ENCODE measurements at places on chromosomes 2 and 18. TPM values are rescaled to one million over a fixed set of nuclear protein-coding genes. Genes with fewer than 3 reads are reported as not detected.

DNA sequence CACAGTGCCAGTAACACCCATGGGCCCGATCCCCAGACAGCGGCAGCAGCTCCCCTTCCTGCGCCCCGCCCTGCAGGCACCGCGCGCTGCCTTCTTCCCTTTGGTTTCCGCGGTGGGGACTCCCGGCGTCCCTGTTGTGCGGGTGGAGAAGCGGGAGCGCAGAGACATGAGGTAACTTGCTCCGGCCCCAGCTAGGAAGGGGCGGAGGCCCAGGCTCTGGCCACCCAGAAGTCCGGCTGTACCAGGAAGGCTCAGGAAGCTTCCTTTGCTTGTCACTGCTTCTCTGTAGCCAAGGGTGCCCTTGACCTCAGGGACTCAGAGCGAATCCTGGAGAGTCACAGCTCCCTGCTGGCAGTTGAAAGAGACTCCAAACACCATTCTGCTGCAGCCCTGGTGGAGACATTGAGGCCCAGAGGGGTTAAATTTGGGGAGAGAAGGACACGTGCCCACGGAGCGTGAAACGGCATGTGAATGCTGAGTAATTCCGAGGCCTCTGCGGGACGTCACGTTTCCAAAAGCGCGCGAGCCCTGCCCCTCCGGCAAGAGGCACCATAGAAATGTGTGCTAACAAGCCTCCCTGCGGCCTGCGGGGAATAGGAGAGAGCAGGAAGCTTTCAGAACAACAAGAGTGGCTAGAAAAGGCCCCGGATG, 6.7 kb upstream of the ADCY3 start:
- H3K4me1 ChIP-seq: peaks cover 2% of the 10 kb centered on the region
- no peaks in the 10 kb centered on the region for H3K27me3 ChIP-seq
- H3K27ac ChIP-seq: peak overlapping the region; percentile 71
- DNase-seq: peak; percentile 80
- H3K4me3 ChIP-seq: peak overlapping the region; percentile 19
- no peaks in the 10 kb centered on the region for H3K36me3 ChIP-seq

DNA sequence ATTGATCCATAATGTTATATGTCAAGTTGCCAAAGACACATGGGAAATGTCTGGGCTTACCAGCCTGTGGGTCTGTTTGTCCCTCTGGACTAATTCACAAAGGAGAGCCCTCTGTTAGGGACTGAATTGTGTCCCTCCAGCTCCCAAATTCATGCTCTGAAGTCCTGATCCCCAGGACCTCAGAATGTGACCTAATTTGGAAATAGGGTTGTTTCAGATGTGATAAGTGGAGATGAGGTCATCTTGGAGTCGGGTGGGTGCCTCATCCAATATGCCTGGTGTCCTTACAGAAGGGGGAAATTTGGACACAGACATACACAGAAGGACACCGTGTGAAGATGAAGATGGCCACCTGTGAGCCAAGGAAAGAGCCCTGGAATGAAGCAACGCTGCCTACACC, 41.4 kb upstream of the ROCK2 start:
- no peaks in the 10 kb centered on the region for H3K27me3 ChIP-seq
- H3K4me3 ChIP-seq: no peak overlapping the region
- no peak for DNase-seq
- H3K4me1 ChIP-seq: no peaks in the 10 kb centered on the region

DNA sequence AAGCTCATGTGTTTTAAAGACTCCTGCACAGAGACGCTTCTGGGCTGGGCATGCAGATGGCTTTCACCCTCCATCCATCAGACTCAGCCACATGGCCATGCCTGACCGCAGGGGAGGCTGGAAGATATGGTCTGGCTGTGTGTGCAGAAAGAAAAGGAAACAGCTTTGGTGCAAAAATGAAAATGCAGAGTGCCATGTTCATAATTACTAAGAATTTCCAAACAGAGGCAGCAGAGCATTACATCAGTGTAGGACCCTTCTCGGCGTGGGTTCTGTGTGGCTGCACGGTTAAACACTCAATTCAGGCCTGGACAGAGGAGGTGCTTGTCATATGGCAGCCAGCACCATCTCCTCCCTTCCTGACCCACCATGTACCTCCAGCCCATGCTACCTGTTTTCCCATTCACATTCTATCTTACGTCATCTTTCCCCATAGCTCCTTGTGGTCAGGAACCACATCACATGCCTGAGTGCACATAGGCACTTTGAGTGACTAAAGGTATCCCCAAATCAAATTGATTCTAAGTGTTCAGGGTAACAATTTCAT, 200.3 kb upstream of the ID2 start:
- no peaks in the 10 kb centered on the region for H3K27me3 ChIP-seq
- H3K4me3 ChIP-seq: no peak overlapping the region
- H3K36me3 ChIP-seq: no peaks in the 10 kb centered on the region

DNA sequence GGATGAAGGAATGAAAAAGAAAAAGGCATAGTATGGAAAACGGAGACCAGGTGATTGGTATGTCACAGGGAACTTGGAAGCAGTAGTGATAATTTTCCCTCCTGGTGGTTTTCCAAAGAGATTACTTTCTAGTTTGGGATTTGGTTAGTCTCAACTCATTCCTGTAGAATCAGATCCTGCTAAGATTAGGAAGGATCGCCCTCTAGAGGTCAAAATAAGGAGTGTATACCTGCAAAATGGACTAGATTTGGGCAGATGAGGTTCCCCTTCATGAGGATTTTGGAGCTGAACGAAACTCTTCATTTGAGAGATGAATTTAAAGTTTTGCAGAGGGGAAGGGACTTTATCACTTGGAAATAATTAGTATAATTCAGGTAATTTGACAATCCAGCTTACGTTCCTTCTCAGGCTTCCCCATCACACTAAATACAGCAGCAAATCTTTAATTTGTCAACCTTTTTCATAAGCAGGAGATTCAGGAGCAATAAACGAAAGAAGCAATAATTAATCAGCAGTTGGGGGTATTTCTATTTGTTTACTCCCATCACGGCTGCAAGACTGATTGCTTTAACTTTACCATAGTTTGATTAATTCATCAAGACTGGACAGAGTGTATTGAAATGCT, 65.2 kb downstream of the CCDC195 start:
- H3K36me3 ChIP-seq: no peaks in the 10 kb centered on the region
- H3K27me3 ChIP-seq: no peaks in the 10 kb centered on the region
- no peak overlapping the region for H3K27ac ChIP-seq
- DNase-seq: no peak
- no peaks in the 10 kb centered on the region for H3K4me1 ChIP-seq

DNA sequence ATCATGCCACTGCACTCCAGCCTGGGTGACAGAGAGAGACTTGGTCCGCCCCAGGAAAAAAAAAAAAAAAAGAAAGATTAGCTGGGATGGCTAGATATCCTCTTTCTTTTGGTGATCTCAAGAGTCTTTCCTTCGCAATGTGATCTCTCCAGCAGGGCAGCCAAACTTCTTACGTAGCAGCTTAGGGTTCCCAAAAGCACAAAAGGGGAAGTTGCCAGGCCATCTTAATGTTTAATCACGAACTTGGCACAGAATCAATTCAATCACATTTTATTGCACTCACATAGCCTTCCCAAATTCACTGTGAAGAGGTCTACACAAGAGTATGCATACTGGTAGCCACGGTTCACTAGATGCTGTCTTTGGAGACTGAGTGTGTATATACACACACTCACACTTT, 53.1 kb downstream of the VIL1 start:
- no peaks in the 10 kb centered on the region for H3K27me3 ChIP-seq
- H3K27ac ChIP-seq: no peak overlapping the region
- no peaks in the 10 kb centered on the region for H3K4me1 ChIP-seq
- no peak for DNase-seq
- H3K4me3 ChIP-seq: no peak overlapping the region

DNA sequence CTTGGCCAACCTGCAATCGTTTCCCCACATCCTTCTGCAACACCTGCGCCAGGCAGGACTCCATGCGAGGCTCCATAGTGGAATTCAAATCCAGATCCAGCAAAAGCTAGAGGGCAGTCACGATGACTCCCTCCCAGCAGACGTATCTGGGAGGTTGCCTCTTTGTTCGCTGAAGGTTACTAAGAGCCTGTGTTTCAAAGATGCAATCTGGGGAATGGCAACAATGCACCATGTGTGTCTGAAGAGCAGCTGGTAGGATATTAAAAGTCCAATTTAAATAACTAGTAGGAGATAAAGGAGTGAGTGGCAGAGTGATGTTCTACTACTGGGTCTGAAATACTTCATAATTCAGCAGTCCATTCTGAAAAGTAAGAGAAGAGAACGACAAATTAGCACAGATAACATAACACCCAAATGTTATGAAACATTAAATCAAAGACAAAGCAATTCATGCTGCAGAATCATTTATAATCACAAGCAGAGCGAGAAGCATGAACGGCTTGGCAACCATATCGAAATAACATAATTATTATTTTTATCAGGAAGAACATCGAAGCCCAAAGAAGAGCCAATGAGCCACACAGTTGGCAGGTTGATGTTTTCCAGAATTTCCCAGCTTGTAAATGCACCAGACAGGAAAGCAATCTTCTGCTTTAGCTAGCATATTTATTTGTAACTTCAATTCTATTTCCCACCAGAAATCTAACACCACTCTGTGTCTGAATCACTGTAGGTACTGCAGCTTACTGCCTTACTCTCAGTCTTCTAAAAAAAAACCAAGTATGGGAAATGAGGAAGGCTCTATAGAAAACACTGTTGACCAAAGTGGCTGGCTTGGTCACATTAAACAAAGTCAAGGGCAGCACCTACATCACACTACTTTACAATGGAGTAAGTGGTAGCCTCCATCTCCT, 43.2 kb downstream of the CLASP1 start:
- peaks cover 10% of the 10 kb centered on the region for H3K4me1 ChIP-seq
- no peaks in the 10 kb centered on the region for H3K27me3 ChIP-seq
- no peak overlapping the region for H3K27ac ChIP-seq
- no peaks in the 10 kb centered on the region for H3K36me3 ChIP-seq
- no peak overlapping the region for H3K4me3 ChIP-seq

DNA sequence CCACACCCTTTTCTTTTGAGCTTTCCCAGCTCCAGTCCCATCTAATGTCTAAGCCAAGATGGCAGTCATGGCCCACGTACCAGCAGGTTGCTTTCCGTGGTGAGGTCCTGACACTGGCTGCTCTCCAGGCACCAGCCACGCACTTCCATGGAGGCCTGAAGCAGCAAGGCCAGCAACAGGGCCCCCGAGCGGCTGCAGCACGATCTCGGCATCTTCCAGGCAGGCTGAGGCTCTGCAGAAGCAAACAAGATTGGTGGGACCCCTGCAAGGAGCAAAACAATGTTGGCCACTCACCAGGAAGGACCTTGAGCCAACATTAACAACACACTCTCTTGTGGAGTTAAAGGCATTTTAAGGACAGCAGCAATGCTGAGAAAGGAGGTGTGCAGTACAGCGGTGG, 3.8 kb downstream of the POMC start:
- H3K4me3 ChIP-seq: no peak overlapping the region
- peaks cover 5% of the 10 kb centered on the region for H3K4me1 ChIP-seq
- no peaks in the 10 kb centered on the region for H3K27me3 ChIP-seq
- H3K27ac ChIP-seq: no peak overlapping the region

GRCh38 chr2:73290049-73290839, 3.1 kb downstream of the EGR4 start:
- DNase-seq: no peak
- H3K27me3 ChIP-seq: peaks cover 10% of the 10 kb centered on the region
- H3K4me1 ChIP-seq: peaks cover 10% of the 10 kb centered on the region

DNA sequence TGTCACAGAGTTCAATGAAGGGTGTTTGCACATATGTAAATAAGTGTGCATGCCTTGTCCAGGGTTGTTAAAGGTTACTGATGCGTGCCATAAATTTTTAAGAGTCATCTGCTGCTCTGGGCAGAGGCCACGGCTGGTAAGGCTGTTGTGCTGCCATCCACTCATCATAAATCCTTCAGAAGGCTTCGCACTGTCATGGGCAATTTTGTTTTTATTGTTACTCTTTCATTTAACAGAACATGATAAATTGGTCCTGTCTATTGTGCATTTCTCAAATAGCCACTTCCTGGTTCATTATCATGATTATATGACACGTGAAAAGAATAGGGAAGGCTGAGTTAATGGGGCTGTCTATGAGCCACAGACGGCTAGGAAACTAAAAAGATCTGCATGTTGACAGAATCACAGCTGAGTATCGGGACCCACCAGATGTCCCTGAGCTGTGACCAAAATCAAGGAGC, 634.3 kb upstream of the SOX11 start:
- H3K36me3 ChIP-seq: no peaks in the 10 kb centered on the region
- H3K4me3 ChIP-seq: no peak overlapping the region
- no peak overlapping the region for H3K27ac ChIP-seq
- H3K4me1 ChIP-seq: no peaks in the 10 kb centered on the region

GRCh38 chr2:190261851-190262250, 57.8 kb downstream of the HIBCH start:
- H3K4me1 ChIP-seq: no peaks in the 10 kb centered on the region
- H3K27me3 ChIP-seq: no peaks in the 10 kb centered on the region
- no peak overlapping the region for H3K27ac ChIP-seq
- H3K36me3 ChIP-seq: no peaks in the 10 kb centered on the region

DNA sequence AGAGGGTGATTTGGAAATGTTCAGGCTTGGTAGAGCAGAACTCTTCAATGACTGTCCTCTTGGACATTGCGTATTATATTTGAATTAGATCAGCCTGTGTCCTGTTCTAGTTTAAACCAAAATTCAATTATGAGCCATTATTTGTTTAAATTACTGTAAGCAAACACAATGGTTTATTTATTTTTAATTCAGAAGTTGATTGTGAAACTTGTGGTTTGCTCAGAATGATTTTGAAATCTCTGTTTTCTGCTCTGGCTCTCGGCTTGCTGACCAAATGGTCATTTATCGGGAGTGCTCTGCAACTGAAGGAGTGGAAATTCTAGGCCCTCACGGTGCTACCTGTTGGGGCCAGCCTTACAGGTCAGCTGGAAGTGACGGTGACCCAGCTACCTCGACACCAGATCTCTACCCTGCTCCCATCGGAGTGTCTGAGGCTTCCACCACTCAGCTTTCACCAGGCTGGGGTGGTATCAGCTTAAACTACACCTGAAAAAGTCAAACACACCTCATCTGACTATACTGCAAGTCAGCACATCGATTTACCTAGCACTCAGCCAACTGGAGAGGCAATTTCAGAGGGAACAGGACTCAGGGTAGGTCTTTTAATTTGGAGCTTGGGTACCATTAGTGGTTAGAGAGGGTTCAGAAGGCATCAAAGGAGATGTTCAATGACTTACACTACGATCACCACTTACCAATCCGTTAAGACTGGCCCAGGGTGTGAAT, 36.8 kb upstream of the GPD2 start:
- H3K27me3 ChIP-seq: no peaks in the 10 kb centered on the region
- no peak for DNase-seq
- no peaks in the 10 kb centered on the region for H3K36me3 ChIP-seq
- peak overlapping the region; percentile 53 for H3K4me3 ChIP-seq

- H3K36me3 ChIP-seq: no peaks in the 10 kb centered on the region
- H3K4me3 ChIP-seq: no peak overlapping the region
- DNase-seq: no peak
- peaks cover 1% of the 10 kb centered on the region for H3K4me1 ChIP-seq
These were observed 278.8 kb downstream of the RND3 start for GRCh38 chr2:150208689-150209088.

The R3HDM1 gene
- 27.2 TPM for total RNA-seq

The IFIH1 gene
- total RNA-seq: 16.9 TPM

The RAX gene
- not detected for total RNA-seq

The CKAP2L gene
- 1.4 TPM for total RNA-seq

The CTAGE1 gene
- total RNA-seq: not detected
